ENCODE measurements at places on chromosomes 13 and 19. TPM values are rescaled to one million over a fixed set of nuclear protein-coding genes. Genes with fewer than 3 reads are reported as not detected.

DNA sequence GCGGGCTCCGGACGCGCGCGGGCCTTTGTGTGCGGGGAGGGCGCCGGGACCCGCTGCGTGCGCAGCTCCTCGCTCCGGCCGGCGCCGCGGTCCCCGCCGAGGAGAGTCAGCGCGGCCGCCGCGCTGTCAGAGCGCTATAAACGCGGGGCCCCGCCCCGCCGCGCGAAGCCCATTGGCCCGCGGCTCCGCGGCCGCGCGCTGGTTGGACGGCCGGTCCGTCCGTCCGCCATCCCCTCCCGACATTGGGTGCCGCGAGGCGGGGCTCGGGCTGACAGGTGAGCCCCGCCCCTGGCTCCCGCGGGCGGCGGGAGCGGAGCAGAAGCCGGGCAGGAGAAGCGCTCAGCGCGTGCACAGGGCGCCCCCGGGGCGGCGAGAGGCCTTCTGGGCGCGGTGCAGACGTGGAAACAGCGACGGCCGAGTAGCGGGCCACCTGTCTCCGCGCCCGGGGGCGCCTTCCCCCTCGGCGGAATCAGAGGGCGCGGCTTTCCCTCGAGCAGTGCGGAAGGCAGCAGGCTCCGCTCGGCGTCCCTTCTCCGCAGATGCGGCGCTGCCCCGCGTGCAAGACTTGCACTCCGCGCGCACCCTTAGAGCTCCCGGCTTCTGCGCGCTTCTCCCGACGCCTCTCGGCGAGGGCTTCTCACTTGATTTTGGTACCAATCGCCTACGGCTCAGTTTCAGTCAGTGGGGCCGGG lies at the start of gene EFNB2:
Gene EFNB2, minus strand, starts transcription at position 111 of the 692 bp plus-strand sequence. CDS start 698 bp downstream, outside the sequence.
- no peaks in the 10 kb centered on the region for H3K36me3 ChIP-seq
- H3K4me3 ChIP-seq, result peak within 1 kb of the TSS; percentile 94
- DNase-seq, result peak; percentile 98

DNA sequence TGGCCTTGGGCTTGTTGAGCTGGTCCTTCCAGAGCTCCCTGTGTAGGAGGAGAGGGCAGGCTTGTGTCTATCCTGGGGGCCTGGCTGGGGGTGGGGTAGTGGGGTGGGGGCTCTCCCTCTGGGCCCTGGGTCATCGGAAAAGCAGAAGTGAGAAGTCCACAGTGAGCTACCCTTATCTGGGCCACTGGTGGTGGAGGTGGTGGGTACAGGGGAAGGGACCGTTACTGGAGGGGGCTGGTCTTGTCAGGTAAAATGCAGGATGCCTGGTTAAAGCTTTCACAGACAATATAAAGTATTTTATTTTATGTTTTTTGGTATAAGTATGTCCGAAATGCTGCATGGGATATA lies 342 bp upstream of the SIGLEC10 start:
- H3K27me3 ChIP-seq, result peaks cover 75% of the 10 kb centered on the region
- H3K27ac ChIP-seq, result no peak overlapping the region
- no peaks in the 10 kb centered on the region for H3K4me1 ChIP-seq
- H3K36me3 ChIP-seq, result no peaks in the 10 kb centered on the region
- DNase-seq, result no peak
- no peak overlapping the region for H3K4me3 ChIP-seq

DNA sequence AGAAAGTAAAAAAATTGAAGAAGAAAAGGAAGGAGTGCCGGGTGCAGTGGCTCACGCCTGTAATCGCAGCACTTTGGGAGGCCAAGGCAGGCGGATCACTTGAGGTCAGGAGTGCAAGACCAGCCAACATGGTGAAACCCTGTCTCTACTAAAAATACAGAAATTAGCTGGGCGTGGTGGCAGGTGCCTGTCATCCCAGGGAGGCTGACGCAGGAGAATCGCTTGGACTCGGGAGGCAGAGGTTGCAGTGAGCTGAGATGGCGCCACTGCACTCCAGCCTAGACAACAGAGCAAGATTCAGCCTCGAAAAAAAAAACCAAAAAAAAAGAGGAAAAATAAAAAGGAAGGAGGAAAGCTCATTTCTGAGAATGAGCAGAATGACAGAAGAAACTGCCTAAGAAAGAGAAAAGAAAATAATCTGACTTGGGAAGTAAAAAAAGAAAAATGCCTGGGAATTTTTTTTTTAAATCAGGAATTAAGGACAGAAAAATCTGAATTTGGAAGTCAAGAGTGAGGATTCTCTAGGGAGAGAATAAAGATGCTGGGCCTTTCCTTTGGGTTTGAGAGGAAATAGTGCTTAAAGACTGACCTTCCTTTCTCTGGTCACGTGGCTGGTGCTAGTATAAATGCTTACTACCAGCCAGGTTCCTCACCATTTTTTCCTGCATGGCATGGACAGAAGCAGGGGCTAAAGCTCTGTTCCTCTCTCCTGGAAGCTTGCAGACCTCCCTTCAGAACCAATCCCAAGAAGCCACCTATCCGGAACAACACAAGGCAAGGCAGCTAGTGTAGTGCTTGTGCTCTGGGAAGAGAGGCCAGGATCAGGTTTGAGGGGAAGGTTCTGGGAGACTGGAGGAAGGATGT lies at the start of gene FFAR2:
Gene FFAR2, plus strand, starts transcription at position 652 of the 864 bp plus-strand sequence. CDS start 1,458 bp downstream, outside the sequence.
- peaks cover 11% of the 10 kb centered on the region for H3K27me3 ChIP-seq
- peak within 1 kb of the TSS; percentile 24 for H3K4me3 ChIP-seq
- DNase-seq, result no peak
- no peaks in the 10 kb centered on the region for H3K36me3 ChIP-seq

DNA sequence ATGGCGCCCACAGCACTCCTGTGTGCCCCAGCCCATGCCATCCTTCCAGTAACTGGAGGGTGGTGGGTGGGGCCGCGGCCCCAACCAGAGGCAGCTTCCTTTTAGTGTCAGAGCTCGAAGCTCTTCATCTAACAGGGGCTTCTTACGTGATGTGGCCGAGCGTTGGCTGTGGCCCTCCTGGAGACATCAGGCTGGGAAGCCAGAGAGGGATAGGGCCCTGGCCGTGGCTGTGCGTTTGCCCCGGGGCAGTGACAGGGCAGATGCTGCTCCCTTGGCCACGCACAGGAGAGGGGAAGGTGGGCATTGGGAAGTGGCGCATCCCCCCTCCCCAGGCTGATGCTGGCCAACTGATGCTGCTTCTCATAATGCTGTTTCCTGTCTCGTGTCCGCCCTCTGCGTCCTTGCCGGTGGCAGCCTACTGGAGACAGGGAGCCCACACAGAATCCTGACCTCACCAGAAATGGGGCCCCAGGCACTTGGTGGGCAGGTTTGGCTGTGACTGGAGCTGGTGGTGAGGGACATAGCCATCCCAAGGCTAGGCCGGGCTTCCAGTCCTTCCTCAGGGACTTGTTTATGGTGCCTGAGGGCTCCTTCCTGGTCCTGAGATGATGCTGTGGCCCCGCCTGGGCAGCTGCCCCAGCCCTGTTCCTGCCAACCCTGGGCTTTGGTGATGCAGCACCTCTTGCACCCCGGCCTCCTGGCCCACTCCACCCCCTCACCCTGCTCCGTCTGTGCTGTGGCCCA lies 34.3 kb downstream of the ATP4B start:
- no peak overlapping the region for H3K4me3 ChIP-seq
- peaks cover 48% of the 10 kb centered on the region for H3K36me3 ChIP-seq
- H3K4me1 ChIP-seq, result no peaks in the 10 kb centered on the region
- peak; percentile 34 for DNase-seq
- no peak overlapping the region for H3K27ac ChIP-seq
- no peaks in the 10 kb centered on the region for H3K27me3 ChIP-seq

Gene ERFL
- not detected for total RNA-seq

DNA sequence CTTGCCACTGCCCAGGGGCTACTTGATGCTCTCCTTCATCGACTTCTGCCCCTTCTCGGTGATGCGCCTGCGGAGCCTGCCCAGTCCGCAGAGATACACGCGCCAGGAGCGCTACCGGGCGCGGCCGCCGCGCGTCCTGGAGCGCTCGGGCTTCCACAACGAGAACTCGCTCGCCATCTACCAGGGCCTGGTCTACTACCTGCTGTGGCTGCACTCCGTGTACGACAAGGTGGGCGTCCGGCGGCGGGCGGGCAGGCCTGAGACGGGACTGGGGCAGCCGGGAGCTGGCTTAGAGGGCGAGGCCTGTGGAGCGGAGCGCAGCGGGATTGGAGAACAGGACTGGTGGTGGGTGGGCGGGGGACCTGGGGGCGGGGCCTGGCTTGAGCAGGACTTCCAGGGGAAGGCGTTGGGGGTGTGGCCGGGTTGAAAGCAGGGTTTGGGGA lies 12.7 kb upstream of the PSMD8 start:
- no peaks in the 10 kb centered on the region for H3K27me3 ChIP-seq
- peak; percentile 77 for DNase-seq
- H3K36me3 ChIP-seq, result no peaks in the 10 kb centered on the region
- H3K27ac ChIP-seq, result no peak overlapping the region
- peak overlapping the region; percentile 55 for H3K4me3 ChIP-seq
- H3K4me1 ChIP-seq, result peaks cover 23% of the 10 kb centered on the region

Measured in stomach (tissue), 19 donors.